ENCODE measurements at places on chromosomes 5 and 9. TPM values are rescaled to one million over a fixed set of nuclear protein-coding genes. Genes with fewer than 3 reads are reported as not detected.

Gene PALM2AKAP2
- polyA plus RNA-seq: not detected

- no peak overlapping the region for H3K4me3 ChIP-seq
- no peaks in the 10 kb centered on the region for H3K4me1 ChIP-seq
- H3K27ac ChIP-seq: no peak overlapping the region
- no peak for DNase-seq
- no peaks in the 10 kb centered on the region for H3K36me3 ChIP-seq
Observed at GRCh38 chr9:123406016-123406415, 50.0 kb downstream of the CRB2 start.

Gene GPR150
- polyA plus RNA-seq: 0.30 TPM

Gene KLHL3
- 5.0 TPM for polyA plus RNA-seq

Gene CDC20B
- polyA plus RNA-seq: not detected

Gene PDLIM4
- not detected for polyA plus RNA-seq

DNA sequence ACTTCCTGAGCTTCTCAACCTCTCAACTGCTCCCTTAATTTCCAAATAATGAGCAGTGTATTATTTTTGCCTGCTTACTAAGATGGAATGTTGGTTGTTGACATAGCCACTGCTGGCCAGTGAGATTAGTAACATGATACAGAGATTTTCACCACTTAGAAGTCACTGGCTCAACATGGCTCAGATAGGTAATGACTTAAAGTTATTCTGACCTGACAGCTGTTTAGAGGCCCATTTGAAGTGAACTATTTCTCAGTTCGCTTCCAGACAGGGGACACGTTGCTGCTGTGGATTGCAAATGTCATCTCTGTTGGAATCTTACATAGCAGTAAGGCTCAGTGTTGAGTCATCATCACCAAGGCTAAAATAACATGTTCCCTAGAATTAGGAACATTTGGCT lies 490.2 kb downstream of the TLE4 start:
- no peak overlapping the region for H3K27ac ChIP-seq
- no peaks in the 10 kb centered on the region for H3K36me3 ChIP-seq
- H3K4me1 ChIP-seq: no peaks in the 10 kb centered on the region
- no peak overlapping the region for H3K4me3 ChIP-seq

Gene GABRA6
- polyA plus RNA-seq: not detected

Gene ZNF354C
- 2.2 TPM for polyA plus RNA-seq

GRCh38 chr5:147686421-147686820 lies 96.1 kb downstream of the JAKMIP2 start:
- H3K36me3 ChIP-seq: no peaks in the 10 kb centered on the region
- H3K4me3 ChIP-seq: no peak overlapping the region
- no peaks in the 10 kb centered on the region for H3K4me1 ChIP-seq
- no peak for DNase-seq
- H3K27me3 ChIP-seq: no peaks in the 10 kb centered on the region

- H3K27me3 ChIP-seq: no peaks in the 10 kb centered on the region
- H3K27ac ChIP-seq: peak overlapping the region; percentile 88
- no peak for DNase-seq
- peaks cover 20% of the 10 kb centered on the region for H3K36me3 ChIP-seq
Observed at GRCh38 chr5:132458651-132459030, 31.9 kb downstream of the IRF1 start.

Gene TMEM8B
- 12.2 TPM for polyA plus RNA-seq

DNA sequence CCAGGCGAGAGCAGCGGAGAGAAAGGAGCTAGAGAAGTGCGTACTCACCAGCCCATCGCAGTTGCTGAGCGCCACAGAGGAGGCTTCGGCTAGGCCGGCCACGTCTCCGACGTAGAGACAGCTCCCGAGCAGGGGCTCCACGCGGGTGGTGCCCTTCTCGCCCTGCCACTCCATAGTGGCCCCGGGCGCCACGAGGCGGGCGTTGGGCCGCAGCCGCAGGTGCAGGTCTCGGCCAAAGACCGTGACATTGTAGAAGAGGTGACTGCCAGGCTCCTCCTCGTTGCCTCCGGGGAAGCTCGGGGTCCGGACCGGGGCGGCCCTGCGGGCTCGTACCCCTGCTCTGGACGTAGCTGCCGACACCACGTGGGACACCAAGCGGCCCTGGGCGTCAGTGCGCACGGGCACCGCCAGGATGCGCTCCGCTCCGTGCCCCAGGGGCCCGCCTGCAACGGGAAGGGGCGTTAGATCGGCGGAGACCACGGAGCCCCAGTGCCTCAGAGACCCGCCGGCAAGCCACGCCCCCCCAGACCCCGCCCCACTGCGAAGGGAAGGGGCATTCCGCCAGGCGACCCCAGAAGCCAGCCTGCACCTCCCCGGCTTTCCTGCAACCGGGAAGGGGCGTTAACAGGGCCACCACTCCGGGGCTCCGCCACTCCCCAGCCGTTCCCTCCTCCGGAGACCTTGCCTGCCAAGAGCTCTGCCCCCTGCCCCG lies 1.4 kb downstream of the ADAMTS2 start:
- H3K4me1 ChIP-seq: peaks cover 11% of the 10 kb centered on the region
- no peaks in the 10 kb centered on the region for H3K27me3 ChIP-seq
- no peak for DNase-seq
- H3K4me3 ChIP-seq: no peak overlapping the region

GRCh38 chr5:21817668-21818369 lies 1035.3 kb downstream of the CDH12 start:
- no peak overlapping the region for H3K27ac ChIP-seq
- H3K4me3 ChIP-seq: no peak overlapping the region
- H3K4me1 ChIP-seq: no peaks in the 10 kb centered on the region
- no peak for DNase-seq
- H3K36me3 ChIP-seq: no peaks in the 10 kb centered on the region

DNA sequence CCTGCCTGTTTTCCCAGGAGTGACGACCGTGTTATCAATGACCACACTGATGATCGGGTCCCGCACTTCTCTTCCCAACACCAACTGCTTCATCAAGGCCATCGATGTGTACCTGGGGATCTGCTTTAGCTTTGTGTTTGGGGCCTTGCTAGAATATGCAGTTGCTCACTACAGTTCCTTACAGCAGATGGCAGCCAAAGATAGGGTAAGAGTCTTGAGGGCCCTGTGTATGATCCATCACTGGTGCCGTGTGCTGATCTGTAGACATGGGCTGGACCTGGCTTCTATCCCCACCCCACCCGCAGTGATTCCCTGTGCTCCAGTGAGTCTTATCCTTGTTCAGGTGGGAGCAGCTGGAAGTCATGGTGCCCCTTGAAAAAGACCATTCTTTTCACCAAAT lies 26.0 kb downstream of the GABRP start:
- H3K4me3 ChIP-seq: no peak overlapping the region
- DNase-seq: no peak
- no peaks in the 10 kb centered on the region for H3K36me3 ChIP-seq
- no peaks in the 10 kb centered on the region for H3K4me1 ChIP-seq
- H3K27me3 ChIP-seq: no peaks in the 10 kb centered on the region

- no peak overlapping the region for H3K27ac ChIP-seq
- H3K4me3 ChIP-seq: no peak overlapping the region
- H3K4me1 ChIP-seq: peaks cover 14% of the 10 kb centered on the region
Observed at GRCh38 chr5:54736003-54736797, 218.6 kb downstream of the SNX18 start.

Gene CEL
- 0.75 TPM for polyA plus RNA-seq

Data from B cell (primary cell).